ENCODE measurements at places on chromosomes 1 and 21. TPM values are rescaled to one million over a fixed set of nuclear protein-coding genes. Genes with fewer than 3 reads are reported as not detected.

The AMIGO1 gene
- 9.5 TPM for total RNA-seq

The MSH4 gene
- 0.66 TPM for total RNA-seq

The AGO4 gene
- 22.4 TPM for total RNA-seq

The NPHS2 gene
- not detected for total RNA-seq

The LCE3E gene
- total RNA-seq: not detected

The KCNC4 gene
- total RNA-seq: 5.2 TPM

The CYP4B1 gene
- 58.4 TPM for total RNA-seq

The SNIP1 gene
- total RNA-seq: 11.4 TPM

The PPIH gene
- total RNA-seq: 24.6 TPM

The CEP85 gene
- total RNA-seq: 7.5 TPM
